ENCODE measurements at places on chromosomes 1 and 21.

DNA sequence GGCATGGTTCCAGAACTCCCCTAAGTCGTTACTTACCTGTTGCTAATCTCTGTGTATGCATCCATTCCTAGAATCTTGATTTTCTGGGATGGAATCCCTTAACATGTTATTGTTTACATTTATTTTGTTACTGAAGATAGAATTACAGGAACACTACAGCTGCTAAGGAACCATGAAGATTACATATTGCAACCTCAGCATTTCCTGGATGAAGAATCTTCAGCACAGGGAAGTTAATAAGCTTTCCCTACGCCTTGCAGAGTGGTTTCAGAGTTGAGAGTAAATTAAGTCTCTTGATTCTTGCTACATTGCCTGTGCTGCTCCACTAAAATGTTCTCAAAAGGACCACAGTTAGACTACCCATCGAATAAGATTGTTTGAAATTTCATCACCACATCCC, 31.4 kb upstream of the GBP6 start:
- no peak for DNase-seq

DNA sequence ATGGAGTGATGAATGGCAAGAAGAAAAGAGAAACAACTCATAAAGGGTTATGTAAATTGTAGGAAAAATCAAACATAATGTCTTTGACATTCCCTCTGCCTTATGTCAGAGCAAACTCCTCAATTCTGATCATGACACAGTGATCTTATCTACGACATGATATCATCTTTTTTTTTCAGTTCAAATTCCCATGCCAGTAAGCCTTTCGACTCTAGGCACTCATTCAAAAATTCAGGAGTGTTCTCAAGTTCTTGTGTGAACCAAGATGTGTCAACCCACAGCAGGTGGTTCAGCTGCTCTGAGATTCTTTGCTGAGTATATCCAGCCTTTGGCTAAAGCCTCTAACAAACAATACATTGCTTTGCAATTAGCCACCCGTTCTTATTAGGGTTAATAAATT, 97.1 kb upstream of the ESRRG start:
- DNase-seq, result no peak

DNA sequence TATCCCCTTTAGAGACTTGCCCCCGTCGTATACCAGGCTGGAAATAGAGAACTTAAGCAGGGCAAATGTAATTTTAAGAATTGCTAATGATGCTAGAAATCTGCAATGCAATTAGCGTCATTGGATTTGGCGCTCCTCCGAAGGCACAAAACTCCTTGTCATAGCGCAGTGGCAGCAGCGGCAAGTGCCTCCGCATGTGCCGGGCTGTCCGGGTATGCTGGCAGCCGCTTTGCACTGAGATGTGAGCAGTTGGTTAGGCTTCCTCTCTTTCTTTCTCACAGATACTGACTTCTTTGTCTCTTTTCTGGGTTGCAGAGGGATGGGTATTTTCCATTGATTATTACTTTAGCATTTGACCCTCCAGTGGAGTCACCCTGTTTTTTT, 193.4 kb upstream of the LMO4 start:
- no peak for DNase-seq

DNA sequence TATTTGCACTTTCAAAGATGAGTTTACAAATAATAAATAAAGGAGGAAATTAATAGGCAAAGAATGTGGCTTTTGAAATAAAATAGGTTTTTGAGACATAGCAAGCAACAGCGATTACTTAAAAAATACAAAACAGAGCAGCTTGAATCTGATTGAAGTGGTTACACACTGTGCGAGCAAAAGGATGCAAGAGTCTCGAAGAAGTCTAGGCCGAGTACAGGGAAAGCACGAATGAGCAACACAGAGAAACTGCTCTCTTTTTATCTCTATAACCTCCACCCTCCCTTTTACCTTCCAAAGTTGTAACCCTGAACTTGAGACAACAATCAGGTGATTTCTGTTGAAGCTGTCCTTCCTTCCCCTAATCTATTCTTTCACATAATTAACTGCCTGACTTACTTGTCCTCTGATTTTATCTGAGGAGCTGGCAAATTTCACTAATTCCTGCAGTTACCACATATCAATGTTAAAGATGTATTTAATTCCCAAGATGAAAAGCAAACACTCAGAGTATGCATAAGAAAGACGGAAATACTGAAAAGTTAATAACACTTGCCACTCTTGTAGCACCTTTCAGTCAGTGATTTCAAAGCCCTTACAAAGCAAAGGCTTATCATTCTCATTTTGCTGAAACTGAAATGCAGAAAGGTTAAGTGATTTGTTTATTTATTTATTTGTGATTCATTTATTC, 1030.1 kb downstream of the ADGRL2 start:
- no peak for DNase-seq
